ENCODE measurements at places on chromosomes 11 and 22. TPM values are rescaled to one million over a fixed set of nuclear protein-coding genes. Genes with fewer than 3 reads are reported as not detected.

PRODH gene
- total RNA-seq: 1.9 TPM

HBG2 gene
- total RNA-seq: not detected

TUB gene
- 3.3 TPM for total RNA-seq

DNA sequence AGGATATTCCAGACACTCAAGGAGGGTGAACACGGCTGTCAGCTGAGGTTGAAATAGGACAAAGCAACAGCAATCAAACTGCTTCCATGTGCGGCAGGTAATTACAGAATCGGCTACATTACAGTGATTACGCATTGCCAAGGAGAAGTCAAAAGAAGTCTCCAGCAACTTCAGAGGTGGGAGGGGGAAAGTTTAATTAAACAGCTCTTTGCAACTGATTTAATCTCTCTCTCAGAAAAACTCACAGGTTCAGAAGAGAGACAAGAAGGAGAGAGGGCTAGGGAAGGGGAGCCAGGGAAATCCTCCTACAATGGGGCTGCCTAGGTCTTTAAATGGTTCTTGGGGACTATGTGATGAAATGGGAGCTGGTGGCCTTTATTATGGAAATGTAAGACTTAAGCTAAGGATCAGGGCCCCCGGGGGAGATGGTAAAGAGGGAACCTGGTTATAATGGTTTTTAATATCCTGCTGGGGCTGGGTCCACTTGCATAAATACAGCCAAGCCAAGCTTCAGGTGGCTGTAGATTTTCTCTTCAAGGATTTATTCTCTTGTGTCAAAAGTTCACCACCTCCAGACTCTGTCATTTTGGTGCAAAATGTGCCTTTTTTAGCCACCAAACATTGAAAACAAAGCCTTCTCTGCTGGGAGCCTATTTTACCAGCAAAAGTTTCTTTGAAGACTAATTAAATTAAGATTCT is 354.7 kb upstream of the NARS2 start:
- DNase-seq: no peak

DNA sequence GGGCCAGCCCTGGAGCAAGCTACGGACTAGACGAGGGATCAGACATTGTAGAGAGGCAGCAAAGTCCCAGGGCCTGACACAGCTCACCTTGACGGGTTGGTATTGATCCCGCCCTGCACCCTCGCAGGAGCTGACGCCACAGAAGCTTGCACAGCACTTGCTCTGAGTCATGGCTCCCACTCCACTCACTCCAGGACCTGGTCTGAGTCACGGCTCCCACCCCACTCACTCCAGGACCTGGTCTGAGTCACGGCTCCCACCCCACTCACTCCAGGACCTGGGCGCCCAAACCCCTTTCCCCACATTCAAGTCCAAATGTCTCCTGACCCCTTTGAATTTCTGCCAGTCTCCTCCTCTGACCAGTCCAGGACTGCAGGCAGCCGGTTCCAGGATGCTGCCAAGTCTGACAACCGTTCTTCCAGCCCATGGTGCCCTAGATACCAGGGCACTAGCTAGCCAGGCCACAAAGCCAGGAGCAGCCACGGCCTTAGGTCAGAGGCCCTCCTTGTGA is 6.0 kb upstream of the PNPLA5 start:
- DNase-seq: peak; percentile 31

DNA sequence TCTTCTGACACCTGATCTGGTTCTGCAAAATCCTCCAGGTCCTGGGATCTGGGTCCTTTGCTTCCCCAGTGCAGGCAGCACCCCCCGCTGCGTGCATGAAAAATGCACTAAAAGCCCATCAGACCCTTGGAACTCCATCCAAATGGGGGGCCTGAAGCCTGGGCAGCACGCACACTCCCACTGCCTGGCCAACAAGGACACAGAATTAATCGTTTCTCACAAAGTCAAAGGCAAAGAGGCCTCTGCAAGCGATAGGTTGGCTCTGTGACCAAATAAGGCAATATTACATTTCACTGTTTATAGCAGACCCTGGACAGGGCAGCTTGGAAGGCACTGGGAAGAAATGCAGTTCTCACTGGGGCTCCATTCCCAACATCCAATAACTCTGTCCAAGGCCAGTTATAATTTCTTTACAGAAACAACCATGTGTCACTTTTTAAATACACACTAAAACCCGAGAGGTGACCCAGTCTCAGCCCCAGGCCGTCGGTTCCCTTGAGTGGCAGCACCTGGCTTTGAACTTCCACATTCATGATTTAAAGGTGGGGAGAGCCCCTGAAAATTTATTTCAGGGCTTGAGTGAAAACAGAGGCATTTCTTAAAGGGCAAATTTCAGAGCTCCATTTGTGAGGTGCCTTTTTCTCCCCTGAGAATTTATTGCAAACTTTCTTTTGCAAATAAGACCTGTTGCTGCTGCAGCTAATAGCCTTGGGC is 114.4 kb upstream of the ANO1 start:
- no peak for DNase-seq

GRCh38 chr11:120336641-120337354 is 585 bp downstream of the ARHGEF12 start:
- DNase-seq: no peak

DNA sequence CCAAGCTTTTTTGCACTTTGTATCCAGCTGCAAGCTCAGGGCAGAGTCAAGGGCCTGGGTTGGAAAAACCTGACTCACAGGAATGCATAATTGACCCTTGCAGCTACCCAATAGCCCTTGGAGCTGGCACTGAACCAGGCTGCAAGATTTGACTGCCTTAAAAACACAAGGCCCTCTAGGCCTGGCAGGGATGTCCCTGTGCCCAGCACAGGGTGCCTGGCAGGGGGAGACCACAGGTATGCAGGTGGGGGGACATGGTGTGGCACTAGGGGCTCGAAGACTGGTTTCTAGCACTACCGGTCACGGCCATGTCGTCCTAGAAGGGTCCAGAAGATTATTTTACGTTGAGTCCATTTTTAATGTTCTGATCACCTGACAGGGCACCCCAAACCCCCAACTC is 30.2 kb downstream of the SBF1 start:
- peak; percentile 29 for DNase-seq

DNA sequence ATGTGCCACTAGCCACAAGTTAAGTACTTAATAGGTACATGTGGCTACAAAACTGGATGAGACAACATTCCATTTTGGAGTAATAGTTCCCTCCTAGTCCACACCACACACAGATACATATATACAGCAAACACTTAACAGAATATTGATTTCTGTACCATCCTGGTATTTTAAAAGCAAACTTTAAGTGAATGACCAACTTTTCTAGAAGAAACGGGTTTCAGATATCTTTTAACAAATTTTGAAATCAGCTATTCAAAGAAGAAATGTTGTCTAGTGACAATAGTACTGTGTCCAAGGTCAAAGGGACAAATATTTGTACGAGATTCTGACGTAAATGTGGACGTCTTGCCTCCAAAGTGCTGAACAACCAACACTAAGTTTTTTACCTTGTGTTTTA is 12.3 kb upstream of the CARD16 start:
- DNase-seq: no peak

DNA sequence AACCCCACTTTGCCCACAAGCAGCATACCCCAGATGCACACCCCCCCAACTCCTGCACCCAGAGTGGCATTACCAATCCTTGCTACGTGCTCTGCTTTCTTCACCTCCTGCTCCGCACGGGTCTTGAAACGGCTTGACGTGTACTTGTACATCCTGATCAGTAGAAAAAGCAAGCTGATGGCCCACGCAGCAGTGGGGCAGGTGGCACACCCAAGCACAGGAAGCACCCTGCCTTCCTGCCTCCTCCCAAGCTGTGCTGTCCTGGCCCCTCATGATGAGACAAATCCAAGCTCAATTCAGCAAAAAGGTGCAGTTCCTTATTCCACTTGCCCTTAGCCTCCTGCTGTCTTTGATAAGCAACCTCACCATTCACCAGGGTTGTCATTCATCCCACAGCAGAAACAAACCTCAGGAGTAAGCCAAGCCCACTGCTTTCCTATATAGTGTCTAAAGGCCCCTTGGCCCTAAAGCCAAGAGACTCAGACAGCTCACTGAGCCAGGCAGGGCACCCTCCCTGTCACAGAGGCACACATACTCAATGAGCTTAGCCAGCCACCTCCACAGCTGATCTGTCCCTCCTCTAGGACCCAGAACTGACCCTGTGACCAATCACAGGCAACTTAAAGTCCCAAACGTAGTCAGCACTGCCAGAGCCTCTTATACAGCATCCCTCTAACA is 27.8 kb downstream of the MORC2 start:
- DNase-seq: no peak

GRCh38 chr11:47943721-47944586 is 36.4 kb upstream of the PTPRJ start:
- no peak for DNase-seq

DNA sequence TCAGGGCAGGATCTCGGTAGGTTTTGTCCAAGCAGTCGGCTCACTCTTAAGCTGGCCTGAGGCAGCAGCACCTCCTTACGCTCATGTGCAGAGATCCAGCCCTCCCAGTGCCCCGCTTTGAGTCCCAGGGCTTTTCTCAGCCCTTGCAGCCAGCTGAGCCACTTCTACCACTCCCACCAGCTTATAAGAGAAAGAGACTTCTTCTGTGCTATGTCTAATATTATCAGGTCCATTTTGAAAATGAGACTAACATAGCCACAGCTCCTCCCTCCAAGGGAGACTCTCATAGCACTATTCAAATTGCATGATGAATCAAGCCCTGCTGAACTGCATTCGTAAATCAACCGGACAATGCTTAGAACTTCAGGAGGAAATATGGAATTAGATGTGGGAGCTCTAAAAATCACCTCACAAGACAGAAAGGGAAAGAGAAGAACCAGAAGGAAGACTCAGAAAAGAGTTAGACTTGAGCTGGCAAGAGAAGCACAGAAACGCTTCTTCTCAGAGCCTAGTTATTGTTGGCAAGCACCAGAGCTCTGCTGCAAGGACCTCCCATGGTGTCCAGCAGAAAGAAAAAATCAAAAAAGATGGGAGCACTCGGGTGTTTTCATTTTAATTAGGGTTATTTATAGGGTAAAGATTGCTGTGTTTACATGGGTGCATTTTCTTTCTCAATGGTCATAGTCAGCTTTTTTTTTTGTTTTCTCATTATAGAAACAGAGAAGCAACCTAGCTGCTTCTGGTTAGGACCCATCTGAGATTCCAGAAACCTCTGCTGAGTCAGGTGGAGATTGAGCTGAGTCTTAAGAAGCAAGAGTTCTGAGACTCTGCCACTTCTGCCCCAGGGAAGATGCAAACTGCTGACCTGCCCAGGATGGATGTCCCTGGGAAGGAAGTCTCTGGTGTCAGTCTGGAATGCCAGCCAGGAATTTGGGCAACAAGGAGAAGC is 181.4 kb downstream of the ETS1 start:
- no peak for DNase-seq

GRCh38 chr22:17104336-17104935 is 16.7 kb downstream of the TMEM121B start:
- no peak for DNase-seq

Data from kidney epithelial cell (primary cell).